Stimulated activated effector memory CD8-positive, alpha-beta T cell treated with anti-CD3 and anti-CD28 coated beads, Interleukin-12 subunit alpha, Interleukin-12 subunit beta, amount 100 ng/mL, for 72 hours (primary cell): ENCODE measurements at places on chromosomes 6 and 20.

- no peak for DNase-seq
Measured at GRCh38 chr6:110093981-110094380, 85.5 kb downstream of the WASF1 start.

GRCh38 chr6:100175814-100176310 is 181.8 kb upstream of the MCHR2 start:
- DNase-seq: no peak

DNA sequence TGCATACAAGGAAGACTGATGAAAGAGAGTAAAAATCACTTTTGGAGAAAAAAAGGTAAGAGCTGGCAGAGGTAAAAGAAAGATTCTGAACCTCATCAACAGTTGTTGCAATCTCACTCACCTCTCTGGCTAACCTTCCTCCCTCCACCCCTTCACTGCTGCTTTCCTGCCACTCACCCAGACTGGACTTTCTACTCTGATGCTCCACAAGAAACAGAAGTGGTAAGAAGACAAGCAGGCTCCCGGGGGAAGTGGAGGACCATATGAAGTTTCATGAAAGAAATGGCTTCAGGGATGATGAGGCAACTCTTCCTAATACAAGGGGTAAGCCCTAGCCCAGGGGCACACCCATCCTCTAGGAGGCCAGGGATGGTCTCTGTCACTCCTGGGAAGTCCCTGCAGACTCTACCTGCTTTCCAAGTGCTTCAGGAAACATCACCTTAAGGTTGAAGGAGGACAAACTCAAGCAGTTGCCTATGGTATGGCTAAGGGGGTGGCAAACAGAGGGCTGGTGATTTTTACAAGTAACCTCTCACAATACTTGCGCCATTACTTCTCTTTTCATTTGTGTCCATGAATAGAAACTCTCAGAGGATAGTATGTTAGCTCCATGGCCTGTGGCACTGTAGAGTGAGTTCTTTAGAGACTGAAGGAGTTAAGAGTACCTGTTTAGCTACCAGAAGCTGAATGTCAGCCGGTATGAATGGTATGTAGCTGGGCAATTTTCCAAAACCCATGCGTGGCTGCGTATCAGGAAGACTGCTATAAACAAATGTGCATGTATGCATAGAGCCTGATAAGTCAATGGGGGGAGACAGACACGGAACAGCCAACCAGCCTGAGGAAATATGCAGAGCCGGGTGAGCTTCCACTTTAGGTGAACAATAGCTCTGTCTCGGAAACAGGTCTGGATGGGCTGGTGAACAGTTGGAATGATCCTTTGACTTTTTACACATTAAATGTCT is 112.0 kb downstream of the BACH2 start:
- DNase-seq: peak; percentile 43

DNA sequence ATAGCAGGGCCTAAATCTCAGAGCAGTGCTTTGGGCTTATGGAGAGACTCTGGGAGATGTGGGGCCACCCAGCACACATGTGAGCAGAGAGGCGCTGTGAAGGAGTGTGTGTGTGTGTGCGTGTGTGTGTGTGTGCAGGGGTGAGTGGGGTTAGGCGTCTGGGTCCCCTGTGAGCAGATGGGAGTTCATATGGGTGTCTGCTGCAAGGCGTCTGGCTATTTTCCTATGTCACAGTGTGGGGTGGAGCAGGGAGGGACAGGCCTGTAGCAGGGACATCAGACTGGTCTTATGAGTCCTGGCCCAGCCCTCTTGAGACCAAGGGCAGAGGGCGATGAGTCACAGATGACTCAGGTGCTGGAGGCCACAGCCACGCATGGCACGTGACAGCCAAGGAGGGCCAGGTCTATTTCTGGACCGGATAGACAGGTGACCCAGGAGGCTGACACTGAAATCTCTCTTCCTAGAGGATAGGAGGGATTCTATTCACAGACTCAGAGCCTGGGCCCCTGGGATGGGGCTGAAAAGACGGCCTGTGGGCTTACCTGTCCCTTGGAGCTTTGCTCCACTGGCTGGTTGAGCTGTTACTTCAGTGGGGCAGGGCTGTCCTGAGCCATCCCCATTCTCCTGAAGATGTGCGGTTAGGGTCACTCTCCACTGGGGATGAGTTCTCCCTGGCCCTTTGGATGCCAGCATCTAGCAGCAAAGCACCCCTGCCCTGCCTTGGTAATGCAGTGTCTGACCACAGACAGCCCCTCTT is 28.9 kb downstream of the VEGFA start:
- DNase-seq: no peak

DNA sequence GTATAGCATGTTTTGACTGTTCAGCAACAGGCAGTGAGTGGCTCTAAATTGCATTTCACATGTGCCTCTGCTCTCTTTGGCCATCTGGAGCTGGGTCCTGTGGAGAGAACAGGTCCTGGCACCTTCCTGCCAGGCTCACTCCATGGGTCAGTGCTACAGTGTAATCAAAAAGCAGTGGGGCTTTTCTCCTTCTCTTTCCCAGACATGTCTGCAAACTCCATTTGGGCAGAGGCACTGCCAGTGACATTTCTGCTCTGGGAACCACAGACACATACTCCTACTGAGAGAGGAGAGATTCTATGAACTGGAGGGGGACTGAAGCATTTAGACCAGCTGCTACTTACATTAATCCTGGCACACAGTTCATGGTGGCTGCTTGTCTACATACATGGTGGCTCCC is 68.3 kb upstream of the TRAF3IP2 start:
- no peak for DNase-seq

- no peak for DNase-seq
Measured at GRCh38 chr6:143549221-143549948, 37.9 kb upstream of the FUCA2 start.

GRCh38 chr20:13458860-13459451 is 179.8 kb downstream of the TASP1 start:
- no peak for DNase-seq

- no peak for DNase-seq
Measured at GRCh38 chr20:44402391-44403193, 47.1 kb downstream of the HNF4A start.

GRCh38 chr6:93163146-93163545 is 256.2 kb downstream of the EPHA7 start:
- DNase-seq: no peak

- no peak for DNase-seq
Measured at GRCh38 chr20:11891776-11892545, 25.7 kb upstream of the BTBD3 start.

GRCh38 chr20:36298061-36298460 is 8.1 kb upstream of the DLGAP4 start:
- DNase-seq: no peak

- DNase-seq: no peak
Measured at GRCh38 chr6:169237496-169238134, 16.0 kb downstream of the THBS2 start.

- no peak for DNase-seq
Measured at GRCh38 chr6:30782425-30783014, 38.2 kb upstream of the IER3 start.

GRCh38 chr6:109925075-109925474 is 53.0 kb upstream of the GPR6 start:
- DNase-seq: no peak

GRCh38 chr6:14707276-14707675 is 538.6 kb upstream of the JARID2 start:
- DNase-seq: no peak

- no peak for DNase-seq
Measured at GRCh38 chr6:36724514-36725390, 27.1 kb downstream of the RAB44 start.

DNA sequence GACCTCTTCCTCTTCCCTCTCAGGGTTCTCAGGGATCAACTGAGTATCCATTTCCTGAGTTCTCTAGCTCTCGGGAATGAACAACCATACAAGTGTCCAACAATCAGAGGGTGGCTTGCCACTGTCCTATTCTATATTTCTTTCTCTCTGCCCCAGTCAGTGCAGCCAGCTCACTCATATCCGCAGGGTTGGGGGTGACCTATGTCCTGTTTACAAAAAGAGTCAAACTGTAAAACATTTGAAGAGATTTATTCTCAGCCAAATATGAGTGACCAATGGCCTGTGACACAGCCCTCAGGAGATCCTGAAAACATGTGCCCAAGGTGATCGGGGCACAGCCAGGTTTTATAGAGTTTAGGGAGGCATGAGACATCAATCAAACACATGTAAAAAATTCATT is 10.8 kb upstream of the BTN3A2 start:
- no peak for DNase-seq

GRCh38 chr6:12423832-12424231 is 133.7 kb downstream of the EDN1 start:
- DNase-seq: no peak

GRCh38 chr6:86192123-86192522 is 549.4 kb upstream of the SYNCRIP start:
- no peak for DNase-seq

GRCh38 chr6:70107852-70108629 is 194.8 kb downstream of the COL9A1 start:
- DNase-seq: no peak

DNA sequence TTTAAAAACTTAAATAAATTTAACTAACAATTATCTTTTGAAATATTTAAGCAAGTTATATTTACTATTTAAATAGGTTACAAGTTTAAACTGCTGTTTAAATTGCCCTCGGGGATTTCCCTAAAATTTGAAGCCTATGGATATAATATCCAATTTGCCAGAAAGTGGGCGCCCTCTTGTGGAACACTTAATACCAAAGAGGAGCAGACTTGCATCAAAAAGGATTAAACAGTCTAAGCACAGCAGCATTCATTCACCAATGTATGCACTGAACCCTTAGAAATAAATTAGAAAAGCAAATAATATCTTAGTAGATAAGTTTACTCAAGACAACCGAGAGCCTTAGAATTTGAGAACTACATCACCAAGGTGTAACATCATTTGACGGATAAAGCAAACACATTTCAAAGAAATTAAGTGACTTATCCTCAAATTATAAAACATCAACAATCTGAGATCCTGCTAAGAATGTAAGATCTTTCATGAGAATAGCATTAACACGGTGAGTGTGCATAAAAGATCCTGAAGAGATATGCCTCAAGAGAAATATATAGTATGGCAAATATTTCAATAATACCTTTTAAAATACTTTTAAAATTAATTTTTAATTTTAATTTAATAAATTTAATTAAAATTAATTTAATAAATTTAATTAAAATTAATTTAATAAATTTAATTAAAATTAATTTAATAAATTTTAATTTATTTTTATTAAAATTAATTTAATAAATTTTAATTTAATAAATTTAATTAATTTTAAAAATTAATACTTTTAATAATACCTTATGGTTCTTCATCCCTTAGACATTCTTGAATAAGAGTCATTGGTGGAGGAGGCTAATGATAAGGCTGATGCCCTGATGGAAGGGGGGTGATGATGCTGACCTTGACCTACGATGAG is 11.5 kb upstream of the MEP1A start:
- DNase-seq: no peak

- no peak for DNase-seq
Measured at GRCh38 chr20:58746620-58747019, 54.0 kb downstream of the NPEPL1 start.

- peak; percentile 50 for DNase-seq
Measured at GRCh38 chr6:89999945-90000825, 105.9 kb downstream of the GJA10 start.

DNA sequence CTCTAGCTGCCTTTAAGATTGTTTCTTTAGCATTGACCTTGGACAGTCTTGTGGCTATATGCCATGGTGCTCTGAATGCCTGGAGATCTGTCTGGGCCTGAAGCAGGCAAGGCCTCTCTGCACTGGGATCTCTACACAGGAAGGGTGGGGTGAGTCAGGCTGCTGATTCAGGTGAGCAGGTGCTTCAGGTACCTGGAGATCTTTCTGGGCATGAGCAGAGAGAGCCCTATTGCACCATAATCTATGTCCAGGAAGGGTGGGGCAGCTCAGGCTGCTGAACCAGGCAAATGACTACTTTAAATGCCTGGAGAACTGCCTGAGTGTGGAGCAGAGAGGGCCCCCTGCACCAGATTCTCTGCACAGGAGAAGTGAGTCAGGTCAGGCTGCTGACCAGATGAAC is 94.5 kb downstream of the TPBG start:
- DNase-seq: no peak

DNA sequence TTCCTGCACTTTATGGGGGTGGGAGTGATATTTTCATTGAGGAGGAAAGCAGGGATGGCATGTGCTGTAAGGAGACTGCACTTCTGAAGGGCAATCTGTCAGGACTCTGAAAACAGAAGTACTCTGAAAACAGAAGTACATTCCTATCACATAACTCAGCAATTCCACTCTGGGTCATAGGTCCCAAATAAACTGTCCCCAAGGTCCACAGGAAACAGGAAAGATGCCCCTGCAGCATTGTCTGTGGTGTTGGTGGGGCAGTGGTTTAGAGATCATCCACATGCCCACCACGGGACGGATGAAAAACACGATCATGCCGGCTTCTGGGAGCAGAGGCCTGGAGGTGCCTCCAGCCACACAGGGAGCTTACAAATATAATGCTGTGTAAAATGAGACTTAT is 150.3 kb downstream of the OTOR start:
- no peak for DNase-seq

- DNase-seq: no peak
Measured at GRCh38 chr20:44405785-44406571, 50.5 kb downstream of the HNF4A start.

DNA sequence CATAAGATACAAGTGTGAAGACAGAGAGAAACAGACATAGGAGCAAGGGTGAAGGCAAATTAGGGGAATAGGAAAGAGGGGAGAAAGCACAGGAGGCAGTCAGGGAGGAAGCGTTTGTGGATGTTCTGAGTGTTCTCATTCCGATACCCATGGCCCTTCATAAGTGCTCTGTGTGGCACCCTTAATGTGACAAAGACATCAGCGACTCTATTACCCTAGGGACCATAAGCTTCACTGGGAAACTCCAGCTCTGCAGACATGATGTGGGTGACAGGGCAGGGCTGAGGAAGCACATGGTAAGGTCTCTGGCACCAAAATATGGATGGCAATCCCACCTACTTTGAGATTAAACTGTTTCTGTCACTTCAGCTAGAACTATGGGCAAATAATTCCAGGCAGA is 33.0 kb downstream of the F13A1 start:
- no peak for DNase-seq

DNA sequence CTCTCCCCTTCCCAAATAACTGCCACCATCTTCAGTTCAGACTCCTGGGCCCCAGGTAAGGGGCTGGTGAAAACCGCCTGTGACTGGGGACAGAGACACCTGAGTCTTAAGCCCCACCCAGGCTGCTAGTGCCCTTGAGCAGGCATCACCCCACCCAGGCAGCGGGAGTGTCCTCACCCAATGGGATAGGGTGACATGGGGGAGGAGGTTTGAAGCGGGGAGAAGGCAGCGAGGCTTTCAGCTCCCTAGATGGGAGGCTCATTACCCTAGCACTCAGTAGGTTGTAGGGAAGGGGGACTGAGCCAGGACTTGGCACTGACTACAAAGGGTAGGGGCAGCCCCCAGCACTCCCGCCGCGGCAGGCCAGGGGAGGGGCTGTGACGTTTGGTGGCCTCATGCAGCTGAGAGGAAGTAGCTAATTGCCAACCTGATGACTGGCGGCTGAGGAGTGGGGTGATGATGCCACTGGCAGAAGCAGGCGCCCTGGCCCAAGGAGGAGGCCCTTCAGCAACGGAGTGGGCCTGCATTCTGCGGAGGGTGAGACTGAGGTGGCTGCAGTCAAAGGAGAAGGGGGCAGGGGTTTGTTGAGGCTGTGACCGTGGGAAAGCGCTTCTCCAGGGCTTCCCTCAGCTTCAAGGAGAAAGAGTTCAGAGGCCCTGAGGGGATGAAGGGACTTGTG is 126.9 kb downstream of the MRPL14 start:
- no peak for DNase-seq

GRCh38 chr6:143270026-143270425 is 180.5 kb downstream of the ADAT2 start:
- DNase-seq: no peak

- DNase-seq: no peak
Measured at GRCh38 chr6:105170059-105170458, 9.8 kb downstream of the POPDC3 start.

GRCh38 chr6:17446713-17447112 is 53.3 kb downstream of the CAP2 start:
- no peak for DNase-seq
